Glutamatergic neuron (in vitro differentiated cells): ENCODE measurements at places on chromosomes 6 and 20.

- DNase-seq, result no peak
Observed at GRCh38 chr20:36866164-36866563, 9.8 kb upstream of the TLDC2 start.

GRCh38 chr6:169935861-169936260, 184.4 kb downstream of the ERMARD start:
- DNase-seq, result no peak

GRCh38 chr6:160812097-160812496, 110.1 kb downstream of the PLG start:
- DNase-seq, result no peak

DNA sequence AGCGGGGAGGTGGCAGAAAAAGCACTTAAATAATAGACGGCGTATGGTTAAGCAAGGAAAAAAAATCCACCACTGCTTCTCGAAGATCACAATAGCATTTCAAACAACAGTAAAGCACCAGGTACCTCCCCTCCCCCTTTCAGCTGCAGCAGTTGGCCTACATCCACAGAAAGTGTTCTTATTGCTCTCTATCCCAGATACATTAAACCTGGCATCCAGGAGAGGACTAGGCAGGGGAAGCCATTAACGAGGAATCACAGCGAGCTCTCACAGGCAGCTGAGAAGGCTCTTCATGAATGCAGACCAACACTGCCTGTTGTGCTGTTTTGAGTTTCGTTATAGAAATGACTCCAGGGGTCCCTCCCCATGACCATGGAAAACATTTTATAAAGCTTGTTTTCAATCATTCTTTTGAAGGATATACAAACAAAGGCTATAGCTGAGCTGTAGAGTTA, 11.8 kb downstream of the FYN start:
- no peak for DNase-seq

- no peak for DNase-seq
Observed at GRCh38 chr6:1255636-1256365, 56.1 kb upstream of the FOXQ1 start.

DNA sequence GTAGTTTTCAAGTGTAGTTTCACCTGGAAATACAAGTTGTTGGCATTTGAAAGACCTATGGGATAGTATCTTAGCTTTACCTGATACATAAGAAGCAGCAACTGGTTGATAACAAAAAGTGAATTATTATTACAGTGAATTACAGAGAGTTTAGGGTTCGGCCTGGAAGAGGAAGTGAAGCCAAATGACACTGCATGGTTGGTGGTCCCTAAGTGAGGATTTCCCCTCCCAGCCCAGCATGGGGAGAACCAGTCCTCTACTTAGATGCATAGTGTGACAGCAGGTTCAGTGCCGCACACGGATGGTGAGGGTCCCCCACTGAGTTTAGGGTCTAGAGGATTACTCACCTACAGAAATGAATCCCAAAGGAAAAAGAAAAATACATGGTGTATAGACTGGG, 18.1 kb downstream of the HLA-DPB1 start:
- DNase-seq, result no peak

DNA sequence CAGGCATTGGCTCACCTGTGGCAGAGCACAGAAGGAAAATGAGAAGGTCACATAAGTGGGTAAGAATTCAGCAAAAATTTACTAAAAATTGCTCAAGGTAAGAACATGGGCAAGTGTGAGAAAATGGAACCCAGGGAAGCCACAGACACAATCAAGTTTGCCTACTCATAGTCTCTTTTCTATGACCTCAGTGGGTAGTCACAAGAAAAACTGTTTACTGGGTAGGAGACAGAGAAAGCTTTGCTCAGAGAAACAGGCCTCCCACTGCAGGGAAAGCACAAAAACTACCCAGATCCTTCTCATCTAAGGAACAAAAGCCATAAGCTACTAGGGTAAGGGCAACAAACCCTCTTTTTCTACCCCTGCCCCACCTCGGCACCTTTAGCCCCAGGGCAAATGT, 35.2 kb downstream of the FAM184A start:
- no peak for DNase-seq

- no peak for DNase-seq
Observed at GRCh38 chr6:108621117-108621516, 60.4 kb downstream of the FOXO3 start.

DNA sequence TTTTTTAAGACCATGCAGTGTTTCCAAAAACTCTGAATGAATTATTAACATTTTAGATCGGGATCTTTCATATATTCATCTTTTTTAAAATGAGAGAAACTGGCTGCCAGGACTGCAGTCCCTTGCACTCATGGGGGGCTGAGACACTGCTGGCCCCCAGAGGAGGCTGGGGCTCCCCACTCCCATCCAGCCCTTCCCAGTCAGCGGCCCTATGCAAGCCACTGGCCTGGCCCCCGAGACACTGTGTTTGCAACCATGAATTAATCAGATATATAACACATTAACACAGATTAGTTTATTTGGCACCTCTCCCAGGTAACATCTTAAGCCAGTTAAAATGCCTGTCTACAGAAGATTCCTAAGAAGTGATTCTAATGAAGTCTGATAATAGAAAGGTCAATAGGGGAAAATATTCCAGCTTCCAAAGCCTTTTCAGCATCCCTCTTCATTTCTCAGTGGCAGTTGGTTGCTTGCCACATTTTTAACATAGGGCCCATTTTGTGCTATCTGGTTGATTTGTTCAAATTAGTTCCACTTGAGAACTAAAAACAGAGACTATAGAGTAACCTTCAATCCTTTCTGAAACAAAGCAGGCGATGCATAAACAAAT, 184.4 kb upstream of the FBXL4 start:
- DNase-seq, result no peak

GRCh38 chr6:40479706-40480105, 107.5 kb downstream of the LRFN2 start:
- no peak for DNase-seq

GRCh38 chr6:33748841-33749240, 2.1 kb upstream of the IP6K3 start:
- no peak for DNase-seq

DNA sequence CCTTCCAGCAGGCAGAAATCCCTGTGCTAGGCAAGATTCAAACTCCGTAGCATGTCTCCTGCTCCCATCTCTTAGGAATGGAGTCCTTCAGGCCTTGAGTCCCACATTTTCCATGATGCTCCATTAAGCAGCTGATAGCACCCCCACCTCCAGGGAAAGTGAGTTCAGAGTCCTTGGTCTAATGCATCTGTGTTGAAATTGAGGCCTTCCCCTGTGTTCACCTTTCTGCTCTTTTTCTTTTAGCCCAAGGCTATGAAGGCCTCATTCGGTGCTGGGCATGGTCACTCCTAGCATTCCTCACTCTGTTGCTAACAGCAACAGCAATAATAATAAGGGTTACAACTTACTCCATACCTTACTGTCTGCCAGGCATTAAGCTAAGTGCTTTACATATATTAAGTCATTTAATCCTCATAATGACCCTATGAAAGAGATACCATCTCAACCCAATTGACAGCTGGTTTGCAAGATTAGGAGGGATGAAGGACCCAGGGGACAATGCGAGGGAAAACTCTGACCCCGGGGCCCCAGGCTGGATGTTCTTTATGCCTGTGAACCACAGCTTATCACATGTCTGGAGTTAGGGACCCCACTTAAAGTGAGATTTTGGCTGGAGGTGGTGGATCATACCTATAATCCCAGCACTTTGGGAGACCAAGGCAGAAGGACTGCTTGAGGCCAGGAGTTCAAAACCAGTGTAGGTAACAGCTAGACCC, 17.5 kb upstream of the PANK2 start:
- no peak for DNase-seq

GRCh38 chr20:47710665-47711045, 74.6 kb downstream of the SULF2 start:
- DNase-seq, result no peak
